ENCODE measurements at places on chromosomes 1 and 21. TPM values are rescaled to one million over a fixed set of nuclear protein-coding genes. Genes with fewer than 3 reads are reported as not detected.

Gene UROD
- total RNA-seq, result 124 TPM

Gene S100A8
- not detected for total RNA-seq

Gene NEK2
- total RNA-seq, result 17.2 TPM

Gene NUDT4B
- total RNA-seq, result not detected

Gene PTPN22
- total RNA-seq, result 73.3 TPM

Gene LCA5L
- total RNA-seq, result 0.63 TPM

Gene XCL1
- total RNA-seq, result 309 TPM

Gene AQP10
- total RNA-seq, result not detected

Gene SH3D21
- 6.9 TPM for total RNA-seq

Gene TEX38
- total RNA-seq, result not detected

Gene CR1
- total RNA-seq, result 0.08 TPM

Gene PTPN7
- 454 TPM for total RNA-seq

Gene CCDC17
- total RNA-seq, result 1.7 TPM

Gene ACOT7
- total RNA-seq, result 97.9 TPM

Gene POLR3GL
- total RNA-seq, result 21.9 TPM

Gene LDLRAD1
- not detected for total RNA-seq

Gene ATP1A4
- not detected for total RNA-seq

Gene CYYR1
- total RNA-seq, result not detected

Gene TAS1R3
- 0.27 TPM for total RNA-seq

Gene LIN28A
- total RNA-seq, result not detected

Gene C1orf115
- 0.08 TPM for total RNA-seq

Gene IVNS1ABP
- total RNA-seq, result 263 TPM

Gene JAM2
- total RNA-seq, result 1.3 TPM
